ENCODE measurements at places on chromosomes 2 and 18. TPM values are rescaled to one million over a fixed set of nuclear protein-coding genes. Genes with fewer than 3 reads are reported as not detected.
A peak's percentile ranks its signal among the peaks of the same experiment; 100 is the strongest.

Gene ITGB6
- total RNA-seq = under 0.01 TPM

DNA sequence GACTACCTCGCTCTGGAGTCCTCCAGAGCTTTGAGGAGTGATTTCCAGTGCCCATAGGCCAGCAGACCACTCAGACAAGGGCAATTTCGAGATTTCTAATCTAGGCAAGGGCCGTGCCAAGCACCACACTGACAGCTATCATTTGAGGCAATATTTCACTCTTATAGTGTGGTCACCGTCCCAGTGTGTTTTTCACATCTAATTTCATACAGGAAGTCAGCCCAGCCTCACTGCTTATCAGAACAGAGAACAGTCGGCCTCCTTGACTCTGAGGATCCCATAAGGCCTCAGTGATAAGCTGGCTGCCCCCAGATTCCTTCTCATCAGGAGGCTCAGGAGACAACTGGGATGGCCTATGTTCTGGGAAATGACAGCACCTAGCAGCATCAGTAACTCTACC, 581 bp downstream of the CAPN14 start:
- no peak for DNase-seq

DNA sequence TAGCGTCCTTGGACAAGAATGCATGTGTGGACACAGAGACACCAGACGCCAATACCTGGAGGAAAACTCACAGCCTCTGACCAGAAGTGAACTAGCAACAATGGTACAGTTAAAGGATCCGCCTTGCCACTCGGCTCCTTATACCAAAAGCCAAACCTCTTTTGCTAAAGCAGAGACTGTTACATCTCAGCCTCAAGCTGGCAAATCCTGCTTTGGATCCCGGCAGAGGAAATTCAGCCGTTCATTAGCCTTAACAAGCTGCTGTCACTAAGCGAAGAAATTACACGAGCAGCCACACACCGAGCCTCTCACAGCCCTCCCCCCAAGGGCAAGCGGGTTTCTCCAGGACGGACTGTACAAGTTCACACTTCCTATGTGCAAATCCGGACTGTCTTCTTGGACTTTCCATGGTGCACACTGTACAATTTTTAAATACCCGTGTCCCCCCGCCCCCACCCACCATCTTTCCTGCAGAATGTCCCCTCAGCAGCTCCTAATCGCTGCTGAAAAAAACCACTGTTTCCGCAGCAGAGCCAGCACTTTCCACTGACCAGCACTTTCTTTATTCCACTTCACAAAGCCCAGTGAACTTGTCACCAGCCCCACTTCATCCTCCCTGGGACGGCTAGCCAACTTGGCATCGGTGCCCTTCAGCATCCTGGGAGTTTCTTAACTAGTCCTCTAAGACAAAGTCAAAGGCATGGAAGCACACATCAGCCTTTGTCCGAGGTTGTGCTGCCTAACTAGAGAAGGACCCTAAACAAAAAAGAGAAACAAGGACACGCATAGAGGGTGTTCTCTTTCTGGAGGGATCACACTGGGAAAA, 1.5 kb downstream of the KLF7 start:
- no peak for DNase-seq

Gene EHD3
- total RNA-seq = 7.7 TPM

DNA sequence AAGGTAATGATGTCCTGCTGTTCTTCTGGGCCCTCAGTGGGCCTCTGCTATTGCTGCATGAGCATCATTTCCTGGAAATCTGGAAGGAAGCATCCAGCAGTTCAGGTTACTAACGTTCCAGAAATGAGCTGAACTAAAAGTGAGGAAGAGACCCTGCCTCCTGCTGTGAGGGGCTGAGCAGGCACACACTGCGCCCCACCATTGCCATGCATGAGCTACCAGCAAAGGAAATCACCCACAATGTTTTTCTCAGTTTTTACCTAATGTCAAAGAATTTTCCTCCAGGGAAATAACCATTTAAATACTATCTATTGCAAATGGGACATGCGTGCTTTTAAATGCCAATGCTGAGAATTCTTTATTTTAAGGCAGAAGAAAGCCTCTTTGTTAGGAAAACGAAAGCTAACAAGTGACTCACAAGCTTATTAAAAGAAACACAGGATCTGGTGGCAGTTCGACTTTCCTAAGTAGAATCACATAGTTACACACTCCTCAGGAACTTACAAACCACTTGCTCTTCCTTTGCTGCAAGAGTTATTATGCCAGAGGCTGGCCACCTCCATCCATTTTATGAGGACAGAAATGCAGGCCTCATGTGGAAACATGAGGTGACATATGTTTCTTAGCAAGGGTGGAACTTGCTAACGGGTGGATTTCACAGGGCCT, 152.6 kb upstream of the TTC39C start:
- DNase-seq = no peak

- no peak for DNase-seq
These were observed 566.2 kb downstream of the GALR1 start for GRCh38 chr18:77815666-77816338.

- DNase-seq = no peak
These were observed 1178.5 kb upstream of the ACVR2A start for GRCh38 chr2:146666340-146666739.

Gene TRABD2A
- 0.41 TPM for total RNA-seq

DNA sequence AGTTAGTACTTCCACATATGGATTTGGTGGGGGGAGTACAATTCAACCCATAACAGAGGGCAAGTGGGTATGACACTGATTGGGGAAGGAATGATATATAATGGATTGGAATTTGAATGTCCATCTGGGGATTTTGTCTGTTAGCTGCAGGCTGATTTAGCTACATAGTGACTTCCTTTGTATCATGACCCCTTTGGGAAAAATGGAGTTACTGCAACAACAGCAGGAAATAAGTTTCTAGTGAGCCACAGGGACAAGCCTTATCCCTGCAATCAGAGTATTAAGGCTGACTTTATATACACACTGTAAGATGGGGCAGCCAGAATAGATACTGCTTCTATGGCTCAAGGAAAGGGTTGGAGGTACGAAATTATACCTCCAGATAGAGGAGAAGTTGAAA, 404.4 kb upstream of the MEIS1 start:
- DNase-seq = no peak

DNA sequence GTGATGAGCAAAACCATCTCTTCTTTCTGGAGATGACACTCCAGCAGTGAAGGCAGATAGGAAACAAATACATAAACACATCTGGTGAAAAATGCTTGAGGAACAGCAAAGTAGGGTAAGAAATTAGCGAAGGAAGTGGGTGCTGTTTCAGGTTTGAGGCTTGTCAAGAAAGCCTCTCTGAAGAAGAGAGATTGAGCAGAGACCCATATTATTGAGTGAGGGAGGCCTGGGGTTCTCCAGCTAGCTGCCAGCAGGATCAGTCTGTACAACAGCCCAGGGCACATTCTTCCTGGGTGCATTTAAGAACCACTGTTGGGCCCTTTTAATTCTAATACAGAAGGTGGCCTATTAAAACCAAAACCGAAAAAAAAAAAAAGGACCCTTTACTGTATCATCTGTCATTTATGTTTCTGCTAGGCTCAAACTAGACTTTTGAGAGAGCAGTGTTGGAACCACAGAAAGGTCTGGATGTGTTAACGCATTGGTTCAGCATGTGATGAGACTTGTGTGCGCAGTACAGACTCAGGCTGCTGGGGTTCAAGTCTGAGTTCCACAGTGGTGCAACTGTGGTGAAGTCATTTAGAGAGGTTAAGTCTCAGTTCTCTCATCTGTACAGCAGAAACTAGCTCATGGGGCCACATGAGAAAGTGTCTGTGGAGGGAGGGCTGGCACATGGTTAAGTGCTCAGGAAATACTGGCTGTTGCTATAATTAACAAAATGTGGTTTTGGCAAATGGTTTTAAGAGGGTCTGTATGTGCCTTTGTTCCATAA, 28.9 kb downstream of the MGAT5 start:
- no peak for DNase-seq

DNA sequence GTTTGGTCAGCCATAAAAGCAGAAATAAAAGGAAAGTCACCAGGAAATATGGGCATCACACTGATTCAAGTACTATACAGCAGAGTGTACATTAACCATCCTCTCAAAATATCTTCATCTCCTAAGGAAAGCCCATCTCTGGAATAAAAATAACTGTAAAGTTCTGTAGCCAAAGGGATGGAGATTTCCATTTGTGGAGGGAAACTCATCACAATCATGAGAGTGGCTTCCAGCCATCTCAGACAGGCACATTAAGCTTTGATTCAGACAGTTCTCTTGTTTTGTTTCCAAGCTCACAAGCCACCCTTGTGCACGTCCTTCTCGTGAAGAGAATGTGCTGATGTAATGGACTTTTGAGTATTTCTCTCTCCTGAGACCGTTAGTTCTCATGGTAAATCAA, 695.5 kb downstream of the LRRTM4 start:
- no peak for DNase-seq

GRCh38 chr2:181738563-181738962, 58.2 kb upstream of the NEUROD1 start:
- DNase-seq = no peak

GRCh38 chr2:157967856-157968255, 91.7 kb upstream of the ACVR1 start:
- no peak for DNase-seq

DNA sequence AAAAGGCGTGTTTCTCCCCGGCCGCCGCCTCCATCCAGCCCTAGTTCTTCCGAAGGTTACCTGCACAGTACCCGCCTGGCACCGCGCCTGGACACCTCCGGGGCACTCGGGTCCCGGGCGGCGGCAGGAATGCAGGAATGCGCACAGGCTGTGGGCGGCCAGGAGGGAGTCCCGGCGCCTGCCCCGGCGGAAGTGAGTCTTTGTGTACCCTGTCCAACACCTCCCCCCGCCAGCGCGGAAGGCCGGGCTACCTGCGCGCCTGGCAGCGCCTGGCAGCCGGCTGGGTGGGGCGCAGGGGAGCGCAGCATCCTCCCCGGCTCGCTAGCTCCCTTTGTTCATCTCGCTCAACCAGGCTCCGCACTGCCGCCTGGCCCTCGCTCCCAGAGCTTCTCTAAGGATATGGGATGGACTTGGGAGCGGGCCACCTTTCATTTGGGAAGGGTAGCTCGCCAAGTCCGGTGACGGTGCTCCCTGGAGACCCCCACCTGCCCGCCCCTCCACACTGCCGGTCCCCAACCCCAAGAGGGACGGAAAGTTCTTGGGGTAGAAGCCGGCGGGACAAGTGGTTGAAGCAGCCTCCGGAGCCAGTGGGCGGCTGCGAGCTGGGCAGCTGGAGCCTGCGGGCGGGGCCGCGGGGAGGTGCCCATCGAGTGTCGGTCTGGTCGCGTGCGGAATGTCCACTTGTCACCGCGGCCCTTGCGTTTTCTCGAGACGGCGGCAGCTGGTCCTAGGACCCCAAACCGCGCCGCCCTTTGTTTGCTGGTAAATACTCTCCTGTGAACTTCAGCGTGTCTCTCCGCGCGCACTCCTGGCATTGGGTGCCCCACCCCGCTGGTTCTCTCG, 1.2 kb upstream of the ST6GAL2 start:
- DNase-seq = peak; percentile 24

- DNase-seq = no peak
These were observed 9.2 kb downstream of the SLC4A5 start for GRCh38 chr2:74333896-74334586.

Gene MBP
- 7.7 TPM for total RNA-seq

Gene CPLX4
- total RNA-seq = not detected

- DNase-seq = no peak
These were observed 39.4 kb downstream of the TNFRSF11A start for GRCh38 chr18:62364558-62364957.

- no peak for DNase-seq
These were observed 135.3 kb downstream of the ZNF236 start for GRCh38 chr18:76957384-76958355.

DNA sequence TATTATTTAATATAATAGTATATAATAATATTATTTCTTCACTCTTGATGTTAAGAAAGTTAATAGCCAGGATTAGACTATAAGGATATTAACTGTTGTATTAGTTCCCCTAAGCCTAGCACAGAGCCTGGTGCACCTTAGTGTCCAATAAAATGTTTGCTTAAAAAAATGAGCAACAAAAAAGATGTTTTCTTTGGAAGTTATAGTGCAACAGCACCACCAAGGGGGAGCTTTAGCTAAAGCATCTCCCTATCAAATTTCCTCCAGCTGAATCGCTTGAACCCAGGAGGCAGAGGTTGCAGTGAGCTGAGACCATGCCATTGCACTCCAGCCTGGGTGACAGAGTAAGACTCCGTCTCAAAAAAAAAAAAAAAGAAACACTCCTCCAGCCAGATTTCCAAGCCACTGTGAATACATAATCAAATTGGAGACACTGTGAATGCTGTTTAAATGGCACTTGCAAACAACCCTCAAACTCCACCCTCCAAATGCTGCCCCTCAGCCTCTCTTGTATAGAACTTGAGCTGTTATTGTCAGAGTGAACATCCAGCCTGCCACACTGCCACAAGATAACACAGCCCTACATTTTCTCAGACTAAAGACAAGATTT, 221.9 kb downstream of the DYM start:
- no peak for DNase-seq

- no peak for DNase-seq
These were observed 338.9 kb downstream of the ZEB2 start for GRCh38 chr2:144181001-144181400.

Gene GALNT13
- total RNA-seq = 18.8 TPM

DNA sequence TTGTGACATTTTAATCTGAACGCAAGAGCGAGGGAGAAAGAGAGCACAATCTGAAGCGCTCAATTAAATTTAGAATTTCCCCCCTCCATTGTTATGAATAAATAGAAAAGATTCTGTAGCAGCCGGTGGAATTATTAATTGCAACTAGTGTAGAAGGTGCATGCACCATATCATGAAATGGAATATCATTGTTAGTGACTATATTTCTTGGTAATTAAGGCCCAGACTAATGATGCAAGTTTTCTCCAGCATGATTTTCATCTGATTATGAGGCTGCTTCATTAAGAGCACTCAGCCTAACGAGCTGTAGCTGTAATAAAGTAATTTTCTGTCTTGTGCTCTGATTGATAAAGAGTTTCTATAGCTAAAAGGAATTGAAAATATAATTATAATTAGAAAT, 432.2 kb upstream of the SPRED2 start:
- DNase-seq = no peak

DNA sequence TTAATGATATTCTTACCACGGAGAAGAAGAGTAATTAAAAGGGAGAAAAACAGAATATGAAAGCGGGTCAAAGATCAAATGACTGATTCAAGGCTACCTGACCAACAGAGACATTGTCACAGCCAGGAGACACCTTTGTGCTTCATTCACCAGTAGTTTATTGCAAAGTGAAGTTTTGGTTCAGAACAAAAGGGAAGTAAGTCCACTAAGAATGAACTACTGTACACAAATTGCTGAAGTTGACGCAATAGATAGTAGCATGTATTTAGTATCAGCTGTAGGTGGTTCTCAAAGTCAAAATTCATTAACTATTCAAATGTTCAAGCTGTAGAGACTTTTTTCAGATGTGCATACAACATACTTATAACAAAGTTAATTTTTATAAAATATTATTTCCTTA, 64.7 kb upstream of the COX7A2L start:
- DNase-seq = no peak

All from frontal cortex (tissue), 4 donors.